Stimulated activated CD8-positive, alpha-beta memory T cell treated with anti-CD3 and anti-CD28 coated beads, Interleukin-2, amount 100 ng/mL, for 1 hour (primary cell): ENCODE measurements at places on chromosomes 7 and 10.

DNA sequence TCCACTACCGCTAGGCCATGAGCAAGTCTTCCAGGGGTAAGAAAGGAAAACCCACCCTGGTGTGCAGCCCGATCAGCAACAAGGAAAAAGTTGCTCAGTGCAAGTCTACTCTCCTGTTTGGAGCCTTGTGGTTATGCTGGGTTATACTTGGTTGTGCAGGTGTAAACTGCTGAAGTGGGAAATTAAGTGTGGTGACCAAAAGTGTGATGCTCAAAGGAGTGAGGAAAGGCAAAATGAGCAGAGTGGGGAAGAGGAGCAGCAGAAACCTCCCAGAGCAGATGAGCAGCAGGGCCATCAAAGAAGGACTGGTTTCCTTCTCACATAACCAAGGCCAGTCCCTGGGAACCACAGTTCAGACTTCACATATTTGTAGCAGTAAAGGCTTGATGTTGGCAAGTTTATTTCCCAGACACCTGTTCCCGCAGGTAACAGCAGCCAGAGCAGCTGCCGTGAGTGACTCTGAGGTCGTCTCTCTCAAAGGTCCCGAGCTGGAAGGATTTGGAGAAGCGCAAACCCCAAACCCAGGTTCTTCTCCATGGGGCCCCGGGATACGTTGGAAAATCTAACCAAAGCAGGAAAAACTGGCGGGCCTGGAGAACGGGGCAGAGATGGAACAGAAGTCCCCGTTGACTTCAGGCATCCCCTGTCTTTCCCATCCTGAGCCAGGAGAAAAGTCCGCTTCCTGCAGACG, 607 bp upstream of the SMO start:
- no peak for DNase-seq

GRCh38 chr10:95789902-95790301, 33.9 kb downstream of the ENTPD1 start:
- DNase-seq: no peak

- DNase-seq: no peak
These were observed 235.0 kb downstream of the BICC1 start for GRCh38 chr10:58747687-58748086.

DNA sequence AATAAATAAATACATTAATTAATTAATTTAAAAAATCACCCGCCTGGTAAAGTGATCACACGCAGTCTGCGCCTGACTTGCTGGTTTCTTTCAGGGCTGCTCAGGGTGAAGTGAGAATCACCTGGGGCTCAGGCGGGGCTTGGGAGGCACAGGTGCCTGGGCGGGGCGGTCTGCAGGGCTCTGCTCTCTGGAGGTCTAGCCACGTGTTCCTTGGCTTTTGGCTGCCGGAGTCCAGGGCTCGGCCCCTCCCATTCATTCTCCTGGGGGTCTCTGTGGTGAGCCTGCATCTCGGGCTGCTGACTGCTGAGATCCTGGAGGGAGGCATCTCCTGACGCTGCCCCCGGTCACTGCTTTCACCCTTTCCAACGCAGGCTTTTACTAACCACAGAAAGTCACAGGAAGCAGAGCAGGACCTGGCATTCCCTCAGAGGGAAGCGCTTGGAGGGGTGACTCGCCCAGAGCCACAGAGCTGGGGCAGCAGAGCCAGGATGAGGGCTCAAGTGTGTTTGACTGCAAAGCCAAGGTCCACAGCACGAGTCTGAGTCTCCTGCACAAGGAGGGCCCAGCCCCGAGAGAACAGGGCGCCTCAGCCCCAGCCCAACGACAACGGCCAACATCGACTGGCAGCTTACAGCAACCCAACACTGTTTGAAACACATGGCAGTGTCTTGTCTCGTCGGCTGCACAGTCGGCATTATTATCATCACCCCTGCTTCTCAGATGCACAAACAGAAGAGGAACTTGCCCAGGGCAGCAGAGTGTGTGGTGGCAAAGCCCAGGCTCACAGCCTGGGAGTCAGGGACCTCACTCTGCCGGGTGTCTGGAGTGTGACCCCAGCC, 22.4 kb upstream of the MNX1 start:
- DNase-seq: no peak

DNA sequence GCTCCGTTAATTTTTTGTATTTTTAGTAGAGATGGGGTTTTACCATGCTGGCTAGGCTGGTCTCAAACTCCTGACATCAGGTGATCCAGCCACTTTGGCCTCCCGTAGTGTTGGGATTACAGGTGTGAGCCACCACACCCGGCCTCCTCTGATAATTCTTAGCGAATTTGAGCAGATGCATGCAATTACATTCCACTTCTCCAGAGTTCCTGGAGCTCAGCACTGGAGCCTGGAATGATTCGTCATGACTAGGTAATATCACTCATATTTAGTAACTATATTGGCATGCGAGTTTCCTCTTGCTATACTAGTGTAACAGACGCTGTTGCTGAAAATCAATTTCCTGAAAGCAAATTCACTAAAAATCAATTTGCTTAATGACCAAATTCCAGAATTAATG, 86.8 kb downstream of the MKX start:
- no peak for DNase-seq

- DNase-seq: no peak
These were observed 138.7 kb downstream of the CHRM2 start for GRCh38 chr7:137007001-137007694.

GRCh38 chr7:7607010-7607409, 33.5 kb upstream of the UMAD1 start:
- no peak for DNase-seq

GRCh38 chr7:55148571-55148970, 129.8 kb downstream of the EGFR start:
- DNase-seq: no peak

- DNase-seq: no peak
These were observed 364.8 kb downstream of the SFMBT2 start for GRCh38 chr10:7045891-7046599.

- DNase-seq: no peak
These were observed 167.6 kb downstream of the SNX13 start for GRCh38 chr7:17772581-17773288.

GRCh38 chr10:56728349-56728748, 367.3 kb upstream of the ZWINT start:
- DNase-seq: no peak

DNA sequence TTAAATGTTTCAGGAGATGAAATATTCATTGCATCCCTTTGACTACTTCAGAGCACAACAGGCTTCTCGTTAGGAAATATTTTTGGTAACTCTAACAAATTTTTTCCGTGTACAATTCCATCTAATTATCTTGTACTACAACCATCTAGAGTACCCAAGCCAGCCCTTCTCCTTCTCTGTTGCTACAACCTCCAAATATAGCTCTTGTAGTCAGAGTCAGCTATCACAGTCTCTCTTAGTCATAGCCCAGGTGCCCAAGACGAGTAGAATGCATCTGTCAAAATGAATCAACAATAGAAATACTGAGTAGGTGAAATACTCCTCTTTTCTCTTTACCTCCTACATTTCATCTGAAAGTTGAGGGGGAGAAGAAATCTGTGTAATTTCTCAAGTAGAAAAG, 74.0 kb downstream of the INHBA start:
- no peak for DNase-seq

- no peak for DNase-seq
These were observed 105.0 kb downstream of the KMT2C start for GRCh38 chr7:152330827-152331226.

GRCh38 chr10:22315455-22316285, 518 bp upstream of the COMMD3 start:
- no peak for DNase-seq

- no peak for DNase-seq
These were observed 143.0 kb downstream of the RAPGEF5 start for GRCh38 chr7:22214000-22214399.

DNA sequence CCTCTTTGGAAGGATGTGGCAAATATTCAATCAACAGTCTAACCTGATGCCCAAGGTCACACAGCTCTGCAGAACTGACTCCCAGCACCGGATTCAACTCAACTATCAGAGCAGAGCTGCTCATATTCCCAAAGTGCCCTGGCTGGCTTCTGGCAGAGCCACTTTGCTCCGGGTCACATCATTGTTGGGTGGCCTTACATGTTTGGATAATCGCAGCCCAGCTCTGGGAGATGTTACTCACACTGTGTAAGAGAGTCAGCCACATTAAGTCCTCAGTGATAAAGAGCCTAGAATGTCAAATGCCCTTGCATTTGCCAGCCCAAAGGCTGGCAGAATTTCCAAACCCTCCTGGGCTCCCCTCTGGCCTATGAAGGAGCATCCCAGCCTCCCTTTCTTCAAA, 79.8 kb upstream of the PDE1C start:
- no peak for DNase-seq

- no peak for DNase-seq
These were observed 18.7 kb downstream of the TSPAN15 start for GRCh38 chr10:69469976-69470375.

DNA sequence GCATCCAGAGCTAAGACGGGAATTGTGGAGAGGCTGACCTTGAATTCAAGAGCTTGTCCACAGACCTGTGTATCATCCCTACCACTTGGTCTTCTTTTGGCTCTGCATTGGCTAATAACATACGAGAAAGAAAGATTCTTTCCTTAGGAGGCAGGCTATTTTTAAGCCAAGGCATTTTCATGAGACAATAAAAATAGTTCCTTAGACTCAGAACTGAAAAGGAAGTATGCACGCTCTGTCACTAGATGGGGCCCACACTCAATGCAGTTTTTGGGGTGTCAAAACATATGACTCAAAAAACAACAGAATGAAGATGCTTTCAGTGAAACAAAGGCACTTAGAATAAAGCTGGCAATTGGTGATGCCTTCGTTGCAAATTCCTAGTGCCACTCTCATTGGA, 265.9 kb upstream of the DGKB start:
- DNase-seq: no peak

DNA sequence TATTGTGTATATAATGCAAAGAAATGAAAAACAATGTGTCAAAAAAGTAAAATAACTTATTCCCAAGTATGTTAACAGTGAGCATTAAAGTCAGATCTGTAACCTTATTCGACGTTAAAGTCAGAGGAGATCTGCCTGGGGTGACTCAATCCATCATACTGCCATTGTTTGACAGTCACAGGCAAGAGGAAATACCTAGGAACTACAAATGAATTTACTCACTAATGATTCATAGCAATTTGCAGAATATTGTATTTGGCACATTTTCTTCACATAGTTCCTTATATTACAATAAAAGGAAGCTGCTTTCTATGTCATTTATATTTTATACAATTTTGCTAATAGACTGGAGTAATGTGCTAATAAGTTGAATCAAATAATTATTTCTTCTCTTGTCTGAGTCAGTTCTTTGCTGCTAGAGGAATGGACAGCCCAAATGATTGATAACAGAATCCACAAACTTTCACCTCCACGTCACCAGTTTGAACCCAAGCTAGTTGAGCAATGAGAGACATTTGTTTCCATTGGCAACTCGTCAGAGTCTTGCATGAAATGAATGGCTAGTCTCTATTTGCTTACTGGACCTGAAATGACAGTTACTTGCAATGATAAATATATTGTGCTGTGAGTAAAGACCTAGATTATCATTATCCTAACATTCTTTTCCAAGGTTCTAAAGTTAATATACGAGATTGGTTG, 48.5 kb upstream of the TMEM106B start:
- DNase-seq: no peak

DNA sequence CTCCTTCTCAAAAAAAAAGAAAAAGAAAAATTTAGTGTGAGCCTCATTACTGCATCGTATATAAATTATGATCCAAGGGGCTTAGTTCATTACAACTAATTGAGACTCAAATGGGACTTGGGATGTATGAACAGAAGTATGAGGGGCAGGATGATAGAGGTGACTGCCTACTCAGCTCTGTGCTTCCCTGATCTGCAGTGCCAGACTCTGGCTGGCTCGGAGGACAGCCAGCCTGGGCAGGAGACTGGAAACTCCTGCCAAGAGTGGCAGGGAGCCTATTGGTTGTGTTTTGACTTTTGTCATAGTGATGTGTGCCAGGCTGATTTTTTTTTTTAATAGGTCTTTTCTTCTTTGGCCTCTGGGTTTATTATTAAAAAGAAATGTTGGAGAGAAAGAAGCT, 73.8 kb upstream of the GTF2IRD1 start:
- DNase-seq: no peak

DNA sequence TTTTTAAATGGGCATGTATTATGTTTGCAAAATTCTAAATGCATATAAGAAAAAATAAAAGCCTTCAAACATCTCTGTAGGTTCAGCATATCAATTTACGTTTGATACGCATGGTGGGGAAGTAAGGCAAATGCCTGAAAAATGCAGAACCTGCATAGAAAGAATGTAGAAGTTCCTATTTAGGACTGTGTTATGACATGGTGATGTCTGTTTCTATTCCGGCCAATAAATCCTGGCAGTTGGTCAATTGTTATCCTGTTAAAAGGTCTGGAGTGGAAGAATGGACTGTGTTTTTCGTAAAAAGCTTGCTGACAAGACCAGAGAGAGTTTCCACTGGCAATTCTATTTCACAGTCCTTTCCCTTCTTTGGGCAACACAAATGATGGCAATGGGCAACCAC, 49.6 kb upstream of the CAV2 start:
- DNase-seq: no peak
